Stimulated activated CD4-positive, alpha-beta T cell treated with anti-CD3 and anti-CD28 coated beads, Interleukin-4, amount 100 ng/mL, for 24 hours (primary cell): ENCODE measurements at places on chromosomes 16 and 17.

GRCh38 chr17:77116371-77116860, 24.4 kb upstream of the SEC14L1 start:
- DNase-seq, result no peak

GRCh38 chr16:71687861-71688260, 36.6 kb downstream of the PHLPP2 start:
- DNase-seq, result no peak

DNA sequence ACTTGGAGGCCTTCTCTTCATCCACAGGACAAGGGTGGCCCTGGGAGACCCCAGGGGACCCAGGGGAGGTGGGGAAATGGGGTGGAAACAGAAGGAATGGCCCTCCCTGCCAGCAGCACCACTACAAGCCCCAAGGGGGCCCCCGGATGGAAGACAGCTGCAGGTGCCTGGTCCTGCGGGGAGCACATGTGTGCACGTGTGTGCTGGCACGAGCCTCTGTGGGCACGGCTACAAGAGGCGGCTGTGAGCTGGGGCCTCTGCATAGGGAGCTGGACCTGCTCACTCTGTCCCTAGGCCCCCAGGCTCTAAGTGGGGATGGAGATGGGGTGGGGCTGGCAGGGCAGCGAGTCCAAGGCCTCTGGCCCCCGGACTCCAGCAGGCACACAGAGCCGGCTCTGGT, 13.2 kb upstream of the AATK start:
- DNase-seq, result no peak

DNA sequence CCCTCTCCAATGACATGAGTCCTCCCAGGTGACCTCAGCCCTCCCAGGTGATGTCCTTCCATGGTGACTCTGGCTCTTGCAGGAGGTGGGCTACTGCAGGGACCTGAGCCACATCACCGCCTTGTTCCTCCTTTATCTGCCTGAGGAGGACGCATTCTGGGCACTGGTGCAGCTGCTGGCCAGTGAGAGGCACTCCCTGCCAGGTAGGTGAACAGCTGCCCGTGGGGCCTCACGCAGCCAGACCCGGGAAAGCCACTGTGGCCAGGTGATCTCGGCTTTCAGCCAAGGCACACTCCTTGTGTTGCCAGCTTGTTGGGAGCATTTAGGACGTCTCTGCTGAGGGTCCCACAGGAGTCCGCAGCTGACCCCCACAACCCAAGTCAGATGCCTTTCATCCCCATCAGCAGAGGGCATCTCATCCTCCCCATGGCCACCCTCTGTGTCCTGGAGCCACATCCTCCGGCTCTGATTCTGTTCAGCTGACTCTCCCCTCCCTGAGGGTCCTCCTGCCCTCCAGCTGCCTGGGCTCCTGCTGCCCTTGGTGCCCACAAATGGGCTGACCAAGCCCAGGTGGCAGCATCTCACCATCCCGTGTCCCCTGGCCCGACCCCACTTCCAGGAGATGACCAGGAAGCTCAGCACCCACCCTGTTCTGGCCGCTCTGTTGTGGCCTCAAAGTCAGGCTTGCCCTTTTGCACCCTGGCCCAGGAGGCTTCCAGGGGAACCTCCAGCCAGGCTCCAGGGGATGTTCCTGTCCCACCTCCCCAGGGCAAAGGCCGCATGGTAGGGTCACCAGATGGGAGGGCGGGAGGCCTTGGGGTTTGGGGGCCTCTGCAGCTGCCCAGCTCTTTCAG, 20.1 kb downstream of the USP6 start:
- no peak for DNase-seq

- no peak for DNase-seq
Observed at GRCh38 chr17:7005716-7006115, 6.7 kb upstream of the RNASEK start.

DNA sequence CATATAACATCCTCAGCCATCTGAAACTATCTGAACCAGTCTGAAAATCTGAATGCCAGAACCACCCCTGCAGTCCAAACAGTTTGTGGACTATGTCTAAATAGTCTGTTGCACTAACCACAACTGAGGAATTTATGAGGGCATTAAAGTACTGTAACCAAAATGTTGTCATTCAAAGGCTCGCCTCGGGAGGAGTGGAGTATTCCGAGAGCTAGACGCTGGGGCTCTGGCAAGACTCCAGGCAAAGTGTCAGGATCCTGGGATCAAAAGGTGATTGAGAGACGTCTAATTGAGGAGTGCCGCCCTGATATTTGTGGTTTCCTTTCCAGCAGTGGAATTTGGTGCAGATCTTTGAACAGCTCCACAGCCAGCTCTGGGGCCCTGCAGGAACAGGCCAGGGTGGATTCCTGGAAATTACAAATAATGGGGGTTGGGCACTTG, 142.9 kb upstream of the MYOCD start:
- DNase-seq, result no peak

- DNase-seq, result no peak
Observed at GRCh38 chr16:9016824-9017223, 53.1 kb upstream of the USP7 start.

- peak; percentile 90 for DNase-seq
Observed at GRCh38 chr16:68528686-68529379, 10.3 kb upstream of the ZFP90 start.

DNA sequence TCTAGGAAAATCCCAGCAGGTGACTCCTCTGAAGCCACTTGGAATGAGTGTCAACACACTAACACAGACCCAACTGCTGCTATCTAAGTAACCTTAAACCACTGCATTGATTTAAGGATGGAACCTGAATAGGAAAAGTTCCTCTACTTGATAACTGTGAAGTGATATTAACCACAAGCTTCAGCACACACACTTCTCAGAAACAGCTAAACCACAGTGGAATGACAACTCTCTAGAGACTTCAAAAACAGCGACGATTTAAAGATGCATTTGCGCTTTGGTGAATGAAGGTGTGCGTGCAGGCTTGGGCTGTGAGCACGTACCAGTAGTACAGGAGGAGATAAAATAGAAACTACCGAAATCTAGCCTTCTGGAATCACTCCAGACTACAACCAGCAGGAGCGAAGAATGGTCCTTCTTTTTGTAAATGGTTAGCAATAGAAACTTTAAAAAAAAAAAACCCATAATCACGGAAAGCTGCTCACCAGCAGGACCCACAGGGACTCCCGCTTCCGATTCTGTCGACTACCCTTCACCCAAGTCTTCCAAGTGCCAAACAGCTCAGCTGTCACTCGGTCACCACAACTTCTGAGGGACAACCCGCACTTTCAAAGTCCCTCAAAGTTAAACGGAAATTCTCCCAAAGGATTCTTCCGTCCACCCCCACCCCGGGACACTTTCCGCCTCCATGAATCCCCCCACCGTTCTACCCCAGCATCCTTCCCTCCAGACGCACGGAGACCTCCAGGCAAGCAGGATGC, 137.7 kb upstream of the CORO6 start:
- DNase-seq, result peak; percentile 65

DNA sequence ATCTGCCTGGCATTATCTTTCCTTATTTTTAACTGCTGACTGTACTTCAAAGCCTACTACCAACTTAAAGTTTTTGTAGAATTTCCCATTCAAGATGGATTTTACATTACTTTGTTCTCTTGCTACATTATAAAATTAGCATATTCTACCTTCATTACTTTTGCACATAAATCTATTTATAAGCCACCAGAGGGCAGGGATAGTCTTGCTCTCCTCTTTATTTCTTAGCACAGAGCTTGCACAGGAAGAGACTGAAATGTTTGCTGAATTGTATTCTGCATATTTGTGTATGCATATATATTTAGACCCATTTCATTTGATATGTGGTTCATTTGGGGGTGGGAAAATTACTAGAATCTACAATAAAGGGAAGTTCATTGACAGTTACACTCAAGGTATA, 108.0 kb downstream of the SKAP1 start:
- no peak for DNase-seq

- DNase-seq, result no peak
Observed at GRCh38 chr16:54460263-54460860, 173.8 kb upstream of the IRX3 start.

DNA sequence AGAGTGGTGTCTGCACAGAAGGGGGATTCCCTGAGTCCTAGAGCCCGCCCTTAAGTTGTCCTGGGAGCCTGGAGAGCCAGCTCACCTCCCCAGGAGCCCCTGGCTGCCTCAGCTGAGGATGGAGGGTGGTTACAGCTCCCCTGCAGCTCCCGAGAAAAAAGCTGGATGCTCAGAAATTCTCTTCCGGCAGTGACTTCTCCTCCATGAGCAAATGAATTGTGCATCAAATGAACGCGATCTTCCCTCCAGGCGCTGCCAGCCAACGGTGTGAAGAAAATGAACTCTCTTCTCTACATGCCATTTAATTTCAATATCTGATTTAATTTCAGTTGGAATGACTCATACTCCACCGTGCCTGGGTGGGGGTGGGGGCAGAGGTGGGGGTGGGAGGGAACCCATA, 14.3 kb upstream of the C16orf74 start:
- no peak for DNase-seq

GRCh38 chr16:31467151-31467773, 4.7 kb upstream of the TGFB1I1 start:
- no peak for DNase-seq

DNA sequence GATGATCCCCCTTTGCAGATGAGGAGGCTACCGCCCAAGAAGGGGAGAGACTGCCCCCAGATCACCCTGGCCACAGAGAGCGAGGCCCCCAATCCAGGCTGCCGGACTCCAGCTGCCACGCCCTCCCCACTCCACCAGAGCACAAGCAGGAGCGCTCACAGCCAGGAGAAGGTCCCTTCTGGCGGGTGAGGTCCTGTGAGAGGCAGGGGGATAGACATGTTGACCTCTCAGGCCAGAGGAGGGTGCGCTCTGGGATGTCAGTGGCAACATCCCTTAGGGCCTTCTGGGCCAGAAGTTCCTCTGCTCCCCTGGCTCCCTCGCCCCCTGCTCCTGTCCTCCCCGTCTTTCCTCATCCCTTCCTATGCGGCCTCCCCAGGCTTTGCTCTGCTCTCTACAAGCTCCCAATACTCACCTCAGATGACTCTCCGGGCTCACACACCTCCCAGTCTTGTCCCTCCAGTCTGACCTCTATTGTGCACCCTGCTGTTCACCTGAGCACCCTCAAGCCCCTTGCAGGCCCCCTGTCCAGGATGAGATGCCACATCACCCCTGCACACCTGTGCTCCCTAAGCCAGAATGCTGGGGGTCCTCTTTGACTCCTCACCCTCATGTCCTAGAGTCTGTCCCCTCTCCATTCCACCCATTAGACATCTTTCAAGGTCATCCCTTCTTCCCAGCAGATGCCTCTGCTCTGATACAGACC, 5.0 kb upstream of the NXPH3 start:
- DNase-seq, result no peak

GRCh38 chr16:1960665-1961630, 1.6 kb downstream of the NDUFB10 start:
- DNase-seq, result peak; percentile 67

DNA sequence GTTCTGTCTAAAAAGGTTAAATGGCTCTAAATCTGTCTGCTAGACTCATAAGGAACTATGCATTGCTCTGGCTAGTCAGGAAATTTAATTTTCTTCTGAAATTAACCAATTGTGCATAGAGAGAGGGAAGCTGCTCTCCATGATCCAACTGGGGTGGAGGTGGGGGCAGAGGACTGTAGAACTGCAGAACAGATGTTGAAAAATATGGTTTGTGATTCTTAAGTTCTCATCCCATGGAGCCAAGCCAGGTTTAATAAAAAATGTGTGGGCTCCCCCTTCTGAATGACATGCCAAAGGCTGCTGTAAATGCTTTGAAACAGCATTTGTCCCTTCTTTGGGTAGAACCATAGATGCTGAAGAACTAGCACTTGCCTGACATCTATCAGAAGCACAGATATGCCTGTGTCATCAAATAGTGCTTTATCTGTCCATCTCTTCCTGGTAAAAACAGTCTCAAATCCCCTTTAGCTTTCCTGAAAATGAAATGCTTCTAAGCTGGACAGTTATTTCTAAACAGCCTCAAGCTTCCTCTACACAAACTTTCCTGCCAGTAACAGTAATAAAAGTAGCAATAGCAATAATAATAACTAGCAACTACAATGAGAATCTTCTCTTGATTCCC, 221.4 kb downstream of the CDH8 start:
- DNase-seq, result no peak

GRCh38 chr16:11380836-11381235, 35.6 kb downstream of the RMI2 start:
- no peak for DNase-seq

DNA sequence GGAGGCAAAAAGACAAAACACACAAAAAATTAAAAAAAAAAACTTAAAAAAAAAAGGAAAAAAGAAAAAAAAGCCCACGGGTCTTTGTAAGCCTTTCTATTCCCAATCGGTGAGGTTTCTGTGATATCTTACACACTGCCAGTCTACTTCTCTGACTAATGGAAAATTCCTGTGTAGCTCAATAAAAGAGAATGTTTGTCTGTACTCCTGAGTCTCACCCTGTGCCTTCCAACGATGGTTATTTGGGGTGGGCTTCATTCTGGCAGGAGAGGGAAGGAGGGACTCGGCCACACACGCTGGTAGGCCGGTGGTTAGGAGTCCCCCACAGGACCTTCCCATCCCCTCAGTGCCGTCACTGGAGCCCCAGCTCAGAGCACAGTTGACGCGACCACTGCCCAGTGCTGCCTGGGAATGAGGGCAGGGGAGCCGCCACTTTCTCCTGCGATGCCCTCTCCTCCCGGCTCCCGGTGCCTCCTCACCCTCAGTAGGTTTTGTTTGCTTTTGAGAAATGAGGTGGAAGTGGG, 68.0 kb downstream of the AMFR start:
- no peak for DNase-seq

DNA sequence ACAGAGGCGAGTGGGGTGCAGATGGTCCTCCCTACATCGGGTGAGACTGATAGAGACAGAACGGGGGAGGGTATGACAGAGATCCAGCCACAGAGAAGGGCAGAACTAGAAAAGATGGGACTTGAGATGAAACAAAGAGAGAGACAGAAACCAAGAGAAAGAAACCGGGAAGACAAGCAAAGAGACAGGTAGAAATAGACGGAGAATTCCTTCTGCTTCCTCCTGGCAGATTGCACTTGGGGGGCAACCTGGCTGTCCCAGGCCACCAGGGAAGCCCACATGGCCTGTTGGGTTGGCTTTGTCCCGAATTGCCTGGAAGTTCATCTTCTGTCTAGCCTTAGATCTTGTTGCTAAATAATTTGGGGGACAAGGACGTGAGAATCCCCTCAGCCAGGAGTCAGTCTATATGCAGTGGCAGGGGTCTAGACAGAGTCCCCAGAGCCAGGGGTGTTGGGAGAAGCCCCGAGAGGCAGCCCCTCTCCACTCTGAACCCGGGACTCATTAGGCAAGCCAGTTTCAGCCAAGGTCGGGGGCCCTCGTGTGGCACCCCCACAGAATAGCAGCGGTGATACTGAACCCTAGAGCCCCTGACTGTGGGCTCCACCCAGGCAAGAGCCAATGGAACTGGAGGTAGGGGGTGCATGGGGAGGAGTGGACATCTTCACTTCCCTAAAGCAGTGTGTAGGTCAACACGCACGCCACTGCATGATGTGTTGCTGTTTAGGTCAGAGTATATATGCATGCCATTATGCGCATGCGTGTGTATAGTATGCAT, 627 bp upstream of the TSPOAP1 start:
- peak; percentile 90 for DNase-seq

- no peak for DNase-seq
Observed at GRCh38 chr17:57699751-57700219, 45.3 kb downstream of the CCDC182 start.
